ENCODE measurements at places on chromosomes 4 and X.

- DNase-seq, result no peak
Measured at GRCh38 chrX:146614663-146615478, 194.7 kb upstream of the CXorf51B start.

- DNase-seq, result no peak
Measured at GRCh38 chr4:140893939-140894338, 137.8 kb upstream of the TBC1D9 start.

DNA sequence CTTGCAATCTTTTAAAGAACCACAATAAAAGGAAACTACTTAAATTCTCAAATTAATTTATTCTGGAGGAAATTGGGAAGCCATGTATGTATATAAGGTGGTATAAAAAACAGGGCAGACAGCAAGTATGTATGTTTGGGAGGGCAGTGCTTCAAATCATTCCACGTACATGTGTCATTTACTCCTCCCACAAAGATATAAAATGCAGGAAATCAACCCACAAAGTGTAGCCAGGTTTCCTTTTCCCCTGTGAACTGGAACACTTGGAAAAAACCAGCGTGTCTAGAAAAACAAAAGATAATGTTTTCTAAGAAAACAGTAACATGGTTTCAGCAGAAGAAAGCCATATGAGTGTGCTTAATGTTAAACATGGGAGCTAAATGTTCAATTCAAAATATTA, 156.7 kb upstream of the FAM47A start:
- no peak for DNase-seq

GRCh38 chrX:69143530-69143929, 21.7 kb downstream of the PJA1 start:
- no peak for DNase-seq

DNA sequence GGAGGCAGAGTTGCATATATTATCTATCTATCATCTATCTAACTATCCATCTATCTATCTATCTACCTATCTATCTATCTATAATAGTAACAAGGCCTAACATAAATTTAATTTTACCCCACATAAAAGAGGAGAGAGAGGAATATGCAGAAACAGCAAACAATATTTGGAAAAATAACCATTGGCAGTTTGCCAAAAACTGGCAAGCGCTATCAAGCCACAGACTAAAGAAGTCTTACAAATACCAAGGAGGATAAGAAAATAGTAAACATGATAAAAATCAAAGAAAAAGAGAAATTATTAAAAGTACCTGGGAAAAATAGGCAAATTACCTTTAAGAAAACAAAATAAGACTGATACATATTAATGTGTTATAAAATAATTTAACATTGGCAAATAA, 230.8 kb downstream of the CPXCR1 start:
- DNase-seq, result no peak

GRCh38 chrX:140190441-140191108, 225.3 kb upstream of the CXorf66 start:
- peak; percentile 21 for DNase-seq

DNA sequence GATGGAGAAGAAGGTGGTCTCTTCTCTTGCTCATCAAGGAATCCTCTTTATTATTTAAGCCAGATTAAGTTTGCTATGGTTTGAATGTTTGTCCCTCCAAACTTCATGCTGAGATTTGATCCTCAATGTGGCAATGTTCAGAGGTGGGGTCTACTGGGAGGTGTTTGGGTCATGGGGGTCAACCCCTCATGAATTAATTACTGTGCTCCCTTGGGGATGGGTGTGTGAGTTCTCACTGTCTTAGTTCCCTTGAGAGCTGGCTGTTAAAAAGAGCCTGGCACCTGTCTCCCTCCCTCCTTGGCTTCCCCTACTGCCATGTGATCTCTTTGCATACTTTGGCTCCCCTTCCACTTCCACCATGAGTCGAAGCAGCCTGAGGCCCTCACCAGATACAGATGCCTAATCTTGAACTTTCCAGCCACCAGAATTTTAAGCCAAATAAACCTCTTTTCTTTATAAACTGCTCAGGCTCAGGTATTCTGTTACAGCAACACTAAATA, 36.0 kb upstream of the CD38 start:
- no peak for DNase-seq

- DNase-seq, result no peak
Measured at GRCh38 chrX:129590596-129590995, 50.5 kb downstream of the OCRL start.

- no peak for DNase-seq
Measured at GRCh38 chr4:11429699-11430045, 978 bp upstream of the HS3ST1 start.

- DNase-seq, result peak; percentile 56
Measured at GRCh38 chr4:110510955-110511544, 35.1 kb downstream of the ENPEP start.

DNA sequence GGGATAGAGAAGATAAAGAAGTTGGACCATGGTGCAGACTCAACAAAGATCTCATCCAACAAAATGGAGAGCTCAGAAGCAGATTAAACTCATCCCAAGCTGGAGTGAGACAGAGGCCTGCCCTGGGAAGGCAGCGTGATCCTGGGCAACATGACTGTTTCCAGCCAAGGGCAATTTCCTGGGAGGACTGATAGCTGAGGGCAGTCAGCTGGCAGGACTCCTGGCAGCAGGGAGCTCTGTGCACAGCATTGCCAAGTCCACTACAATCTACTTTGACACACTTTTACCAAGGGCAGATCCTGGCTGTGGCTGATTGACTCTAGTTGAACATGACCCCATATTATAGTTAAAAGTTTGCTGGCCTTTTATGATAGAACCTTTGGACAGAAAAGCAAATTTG, 357.3 kb upstream of the RASGEF1B start:
- DNase-seq, result no peak

GRCh38 chr4:8168832-8169598, 10.4 kb upstream of the ABLIM2 start:
- no peak for DNase-seq

DNA sequence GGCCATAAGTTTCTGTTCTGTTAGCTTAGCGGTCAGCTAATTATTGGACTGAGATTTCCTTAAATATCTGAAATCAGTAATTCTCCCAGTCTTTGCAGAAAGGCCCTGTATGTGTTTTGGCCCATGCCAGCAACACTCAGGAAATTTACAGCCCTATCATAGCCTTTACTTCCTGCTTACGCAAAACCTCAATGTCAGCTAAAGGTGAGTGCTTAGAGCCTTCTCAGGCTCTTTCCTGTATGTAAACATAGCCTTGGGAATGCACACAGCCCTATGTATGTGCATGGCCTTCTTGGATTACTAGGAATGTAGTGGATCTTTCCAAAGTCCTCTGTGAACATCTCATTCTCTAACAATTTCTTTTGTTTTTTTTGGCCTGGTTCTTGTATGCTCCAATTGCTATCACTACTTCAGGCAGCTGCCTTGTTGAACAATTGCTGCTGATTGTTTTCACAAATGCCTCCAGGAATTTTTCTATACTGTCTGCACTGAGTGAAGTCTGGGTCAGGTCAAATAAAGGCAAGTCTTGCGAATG, 200.0 kb downstream of the PPP1R2C start:
- no peak for DNase-seq

DNA sequence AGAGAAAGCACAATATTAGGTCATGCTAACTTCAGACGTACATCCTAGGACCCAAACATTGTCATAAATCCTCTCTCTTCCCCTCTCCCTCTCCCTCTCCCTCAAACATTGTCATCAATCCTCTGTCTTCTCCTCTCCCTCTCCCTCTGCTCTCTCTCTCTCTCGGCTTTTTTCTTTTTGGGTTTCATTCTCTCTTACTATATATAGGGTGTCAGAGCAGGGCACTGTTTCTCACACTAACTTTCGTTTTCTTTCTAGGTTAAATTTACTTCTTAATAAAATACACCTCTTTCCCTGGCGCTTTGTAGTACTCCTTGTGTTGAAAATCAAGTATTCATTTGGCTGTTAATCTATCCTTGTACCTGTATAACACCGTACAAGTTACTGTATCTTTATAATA, 37.0 kb upstream of the HERC5 start:
- DNase-seq, result no peak

- DNase-seq, result no peak
Measured at GRCh38 chrX:101677028-101677427, 17.4 kb upstream of the ARMCX2 start.

DNA sequence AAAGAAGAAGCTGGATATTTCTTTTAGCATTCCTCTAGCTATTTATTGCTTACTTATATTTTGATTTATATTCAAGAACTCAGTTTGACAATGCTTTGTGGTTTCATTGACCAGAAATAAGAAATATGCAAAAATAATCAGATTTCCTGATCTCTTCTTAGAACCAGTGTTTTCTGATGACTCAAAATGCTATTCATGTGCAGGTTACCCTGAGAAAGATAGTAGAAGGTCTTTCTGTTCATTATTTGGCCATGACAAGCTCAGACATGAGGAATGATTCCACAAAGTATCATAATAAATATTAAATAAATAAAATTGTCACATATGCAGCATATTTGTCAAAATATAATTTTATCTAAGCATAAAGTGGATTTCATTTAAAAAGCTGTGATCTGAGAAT, 24.1 kb downstream of the ADH7 start:
- no peak for DNase-seq

DNA sequence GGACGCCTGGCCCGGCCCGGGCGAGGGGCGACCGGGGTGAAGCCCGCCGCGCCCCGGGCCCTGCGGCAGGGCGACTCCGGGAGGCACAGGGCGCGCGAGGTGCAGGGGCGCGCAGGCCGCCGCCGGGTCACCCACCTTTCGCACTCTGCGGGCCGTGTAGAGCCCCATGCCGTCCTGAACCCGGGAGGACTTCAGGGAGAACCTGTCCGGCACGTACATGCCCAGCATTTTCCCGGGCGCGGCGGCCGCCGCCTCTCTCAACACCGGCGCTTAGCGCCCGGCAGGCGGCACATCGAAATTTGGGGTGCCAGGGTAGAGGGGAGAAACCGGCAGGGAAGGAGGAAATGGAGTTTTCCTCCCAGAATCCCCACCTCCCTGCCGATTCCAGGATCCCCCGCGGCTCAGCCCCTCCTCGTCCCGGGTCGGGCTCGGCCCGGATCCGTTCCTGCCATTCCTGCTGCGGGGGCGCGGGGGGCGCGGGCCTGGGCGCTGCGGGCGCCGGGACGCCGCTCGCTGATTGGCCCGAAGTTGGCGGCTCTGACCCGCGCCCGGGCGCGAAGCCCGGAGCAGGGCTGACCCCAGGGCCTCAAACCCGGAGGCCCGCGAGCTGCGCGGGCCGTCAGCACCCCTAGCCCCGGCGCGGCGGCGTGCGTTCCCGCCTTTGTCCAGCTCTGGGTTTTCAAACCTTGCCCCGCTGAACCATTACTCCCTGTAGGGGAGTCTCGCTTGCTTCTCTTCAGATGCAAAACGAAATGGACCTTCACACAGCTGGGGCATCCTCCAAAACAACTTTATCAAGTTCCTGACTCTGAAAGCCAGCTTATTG, at the start of gene PRDM5:
TSS of gene PRDM5 (minus strand) at position 346 of the 826 bp plus-strand sequence. CDS start at position 228, 118 bp downstream.
- peak; percentile 78 for DNase-seq

DNA sequence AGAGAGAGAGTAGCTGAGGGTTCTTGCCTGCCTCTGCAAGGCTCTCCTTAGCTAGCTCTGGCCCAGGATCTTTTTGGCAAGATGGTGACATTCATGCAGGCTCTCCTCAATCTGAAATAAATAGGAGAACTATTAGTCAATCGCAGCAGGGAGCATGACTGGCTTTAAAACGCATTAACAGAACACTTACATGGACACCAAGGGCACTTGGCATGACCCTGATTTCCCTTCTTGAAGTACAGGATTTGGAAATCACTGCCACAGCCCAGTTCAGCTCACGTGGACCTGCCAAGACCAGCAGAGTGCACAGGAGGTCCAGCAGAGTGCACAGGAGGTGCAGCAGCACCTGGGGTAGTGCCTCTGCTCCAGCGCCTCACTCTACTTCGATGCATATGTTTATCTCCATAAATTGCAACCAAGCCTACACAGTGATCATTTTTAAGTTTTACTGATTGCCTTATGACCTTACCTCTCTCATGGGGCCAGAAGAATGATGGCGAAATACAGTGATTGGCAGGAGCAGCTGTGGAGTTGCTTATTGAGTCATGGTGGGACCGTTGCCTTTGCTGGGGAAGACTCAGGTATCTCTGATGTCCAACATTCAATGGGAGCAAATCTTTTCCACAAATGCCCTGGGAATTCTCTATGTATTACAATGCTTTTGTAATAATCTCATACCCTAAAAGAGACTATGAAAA, 122.4 kb downstream of the SYNPO2 start:
- no peak for DNase-seq

GRCh38 chr4:16809064-16809463, 89.4 kb downstream of the LDB2 start:
- DNase-seq, result no peak

GRCh38 chr4:169618286-169618685, 2.1 kb upstream of the CLCN3 start:
- no peak for DNase-seq

DNA sequence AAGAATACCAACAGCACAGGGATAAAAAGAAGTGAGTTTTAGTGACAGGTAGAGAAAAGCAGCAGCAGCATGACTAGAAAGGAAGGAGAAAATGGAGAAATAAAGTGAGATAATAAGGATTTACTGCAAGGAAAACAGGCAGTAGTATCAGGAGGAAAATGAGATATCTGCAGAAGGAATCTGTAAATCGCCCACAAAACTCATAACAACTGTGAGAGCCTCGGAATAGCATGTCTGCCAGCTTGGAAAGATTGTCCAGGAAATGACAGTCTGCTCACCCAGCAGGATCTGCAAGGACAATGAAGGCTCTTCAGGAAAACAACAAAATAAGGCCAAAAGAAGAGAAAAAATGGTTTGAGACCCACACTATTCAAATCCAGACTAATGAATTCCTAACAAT, 47.4 kb downstream of the CXXC4 start:
- DNase-seq, result no peak

- no peak for DNase-seq
Measured at GRCh38 chr4:1459722-1460511, 53.7 kb upstream of the NKX1-1 start.

GRCh38 chr4:73034896-73035295, 34.6 kb downstream of the COX18 start:
- DNase-seq, result no peak

DNA sequence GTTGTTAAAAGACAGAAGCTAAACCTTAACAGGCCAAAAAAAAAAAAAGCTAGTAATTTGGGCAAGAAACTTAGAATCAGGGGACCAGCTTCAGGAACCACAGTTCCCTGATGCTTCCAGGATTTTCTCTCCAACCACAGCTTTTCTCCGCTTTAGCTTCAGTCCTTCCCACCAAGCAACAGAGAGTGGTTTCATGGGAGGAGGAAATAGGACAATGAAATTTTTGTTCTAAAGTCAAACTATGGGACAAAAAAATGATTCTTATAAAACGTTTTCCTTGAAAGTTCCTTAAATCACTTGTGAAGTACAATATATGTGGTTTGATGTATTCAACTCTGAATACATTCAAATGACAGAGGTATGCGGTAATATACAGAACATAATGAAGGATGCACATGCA, 71.0 kb upstream of the DHX15 start:
- DNase-seq, result no peak

GRCh38 chrX:31168551-31168950, 96.7 kb upstream of the FTHL17 start:
- DNase-seq, result no peak

GRCh38 chrX:39762266-39762841, 335.4 kb downstream of the BCOR start:
- DNase-seq, result no peak

- DNase-seq, result no peak
Measured at GRCh38 chr4:82891707-82892466, 934 bp upstream of the SEC31A start.

- no peak for DNase-seq
Measured at GRCh38 chr4:40622913-40623312, 6.8 kb downstream of the RBM47 start.

GRCh38 chr4:87865288-87865687, 32.5 kb downstream of the MEPE start:
- DNase-seq, result no peak

- DNase-seq, result peak; percentile 40
Measured at GRCh38 chr4:53321151-53321983, 44.5 kb downstream of the SCFD2 start.

GRCh38 chr4:15740764-15741404, 37.2 kb upstream of the CD38 start:
- DNase-seq, result no peak
